ENCODE measurements at places on chromosomes 5 and 9. TPM values are rescaled to one million over a fixed set of nuclear protein-coding genes. Genes with fewer than 3 reads are reported as not detected.

- no peak for DNase-seq
Measured at GRCh38 chr9:75359638-75360037, 271.3 kb downstream of the OSTF1 start.

DNA sequence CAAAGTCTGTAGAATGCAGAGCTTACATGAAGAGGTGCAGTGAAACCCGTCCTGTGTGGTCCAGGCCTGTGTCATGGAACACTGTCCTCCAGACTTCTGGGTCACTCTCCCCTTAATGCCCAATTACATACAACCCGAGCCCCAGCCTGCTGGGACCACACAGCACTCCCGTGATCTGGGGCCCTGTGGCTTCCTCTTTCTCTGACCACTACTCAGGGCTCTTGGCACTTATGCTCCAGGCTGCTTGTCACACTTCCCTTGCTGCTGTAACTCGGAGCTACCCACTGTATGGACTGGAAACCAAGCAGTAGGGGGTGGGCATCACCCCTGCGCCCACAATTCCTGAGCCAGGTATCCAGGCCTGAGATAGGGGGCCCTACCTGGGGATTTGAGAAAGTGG lies 10.3 kb upstream of the IL3 start:
- no peak for DNase-seq

DNA sequence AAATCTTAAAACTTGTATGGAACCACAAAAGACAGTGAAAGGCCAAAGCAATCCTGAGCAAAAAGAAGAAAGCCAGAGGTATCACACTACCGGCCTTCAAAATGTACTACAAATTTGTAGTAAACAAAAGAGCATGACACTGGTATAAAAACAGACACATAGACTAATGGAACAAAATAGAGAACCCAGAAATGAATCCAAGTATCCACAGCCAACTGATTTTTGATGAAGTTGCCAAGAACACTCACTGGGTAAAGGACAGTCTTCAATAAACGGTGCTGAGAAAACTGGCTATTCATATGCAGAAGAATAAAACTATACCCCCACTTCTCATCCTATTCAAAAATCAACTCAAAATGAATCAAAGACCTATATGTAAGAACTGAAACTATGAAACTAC lies 390.1 kb downstream of the PRELID2 start:
- no peak for DNase-seq

GRCh38 chr9:31587146-31587545 lies 797.3 kb upstream of the ACO1 start:
- no peak for DNase-seq

- peak; percentile 34 for DNase-seq
Measured at GRCh38 chr9:91245431-91246313, 116.0 kb downstream of the AUH start.

- DNase-seq = no peak
Measured at GRCh38 chr5:143619040-143619439, 192.9 kb upstream of the HMHB1 start.

DNA sequence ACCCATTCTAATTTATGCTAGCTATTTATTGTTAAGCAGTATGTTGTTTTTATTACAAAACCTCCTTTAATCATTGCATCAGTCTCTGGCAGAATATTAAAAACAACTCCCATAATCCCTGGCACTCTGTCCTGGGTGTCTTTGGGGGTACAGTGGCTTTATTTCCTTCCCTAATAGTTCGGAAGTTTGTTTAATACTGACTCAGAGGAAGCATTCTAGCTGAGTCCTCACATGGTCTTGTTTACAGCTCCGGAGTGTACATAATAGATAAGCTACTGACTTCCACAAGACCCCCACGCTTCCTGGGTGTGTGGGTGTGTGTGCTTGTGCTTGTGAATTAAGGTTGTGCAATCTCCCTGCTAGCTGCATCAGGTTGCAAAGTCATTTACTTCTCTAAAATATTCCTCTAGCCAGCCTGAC lies 149.8 kb upstream of the CDKN2B start:
- DNase-seq = no peak

- DNase-seq = peak; percentile 73
Measured at GRCh38 chr5:134103998-134104654, 10.4 kb upstream of the TCF7 start.

Gene ANKRD34B
- total RNA-seq = 0.07 TPM

Gene ALDH1A1
- not detected for total RNA-seq

Gene DIMT1
- 38.9 TPM for total RNA-seq

Gene MEIKIN
- not detected for total RNA-seq

Gene PCDHB6
- not detected for total RNA-seq

All from activated CD4-positive, alpha-beta T cell treated with anti-CD3 and anti-CD28 coated beads for 36 hours (primary cell).